ENCODE measurements at places on chromosomes 2 and 18. TPM values are rescaled to one million over a fixed set of nuclear protein-coding genes. Genes with fewer than 3 reads are reported as not detected.

The EHD3 gene
- 17.4 TPM for total RNA-seq

The ANO7 gene
- total RNA-seq = 1.2 TPM

The XDH gene
- total RNA-seq = under 0.01 TPM

The UGT1A5 gene
- total RNA-seq = not detected

The KIF1A gene
- under 0.01 TPM for total RNA-seq

The SKOR2 gene
- total RNA-seq = not detected

The VWC2L gene
- not detected for total RNA-seq

The ALPI gene
- not detected for total RNA-seq

The TPO gene
- not detected for total RNA-seq

The RNF152 gene
- total RNA-seq = 3.3 TPM

The OTX1 gene
- not detected for total RNA-seq

The UGT1A10 gene
- total RNA-seq = not detected

The STAT4 gene
- total RNA-seq = 16.6 TPM

The NT5DC4 gene
- not detected for total RNA-seq

The CRACDL gene
- total RNA-seq = not detected

The ACOXL gene
- total RNA-seq = not detected

The ESCO1 gene
- 19.9 TPM for total RNA-seq

The EVX2 gene
- total RNA-seq = under 0.01 TPM

The ZBTB7C gene
- total RNA-seq = 0.36 TPM

The VAMP8 gene
- total RNA-seq = 2.1 TPM

The ST8SIA5 gene
- under 0.01 TPM for total RNA-seq

The PFN4 gene
- not detected for total RNA-seq

The STARD6 gene
- total RNA-seq = not detected

The DSG1 gene
- total RNA-seq = not detected

The MRPL30 gene
- 41.6 TPM for total RNA-seq

The CKAP2L gene
- 1.5 TPM for total RNA-seq

The DYNAP gene
- not detected for total RNA-seq

The CD8B2 gene
- total RNA-seq = not detected

The ARHGAP15 gene
- 0.88 TPM for total RNA-seq

The ASB18 gene
- under 0.01 TPM for total RNA-seq

The ICOS gene
- total RNA-seq = not detected

The IL1RN gene
- total RNA-seq = not detected

The LIMS4 gene
- 15.9 TPM for total RNA-seq

The FOXI3 gene
- total RNA-seq = not detected

The CYTIP gene
- 1.4 TPM for total RNA-seq

The SPC25 gene
- total RNA-seq = 1.1 TPM

The LBX2 gene
- 5.4 TPM for total RNA-seq
